ENCODE measurements at places on chromosomes 1 and 21.

DNA sequence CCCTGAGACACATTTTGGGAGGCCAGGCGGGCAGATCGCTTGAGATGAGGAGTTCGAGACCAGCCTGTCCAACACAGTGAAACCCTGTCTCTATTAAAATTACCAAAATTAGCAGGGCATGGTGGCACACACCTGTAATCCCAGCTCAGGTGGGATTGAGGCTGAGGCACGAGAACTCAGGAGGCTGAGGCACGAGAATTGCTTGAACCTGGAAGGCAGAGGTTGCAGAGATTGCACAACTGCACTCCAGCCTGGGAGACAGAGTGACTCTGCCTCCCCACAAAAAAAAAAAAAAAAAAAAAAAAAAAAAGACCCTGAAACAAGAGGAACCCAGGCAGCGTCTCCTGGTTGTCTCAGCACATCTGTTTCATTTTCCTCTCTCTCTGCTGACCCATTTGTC lies 24.2 kb downstream of the PGM1 start:
- DNase-seq: no peak

DNA sequence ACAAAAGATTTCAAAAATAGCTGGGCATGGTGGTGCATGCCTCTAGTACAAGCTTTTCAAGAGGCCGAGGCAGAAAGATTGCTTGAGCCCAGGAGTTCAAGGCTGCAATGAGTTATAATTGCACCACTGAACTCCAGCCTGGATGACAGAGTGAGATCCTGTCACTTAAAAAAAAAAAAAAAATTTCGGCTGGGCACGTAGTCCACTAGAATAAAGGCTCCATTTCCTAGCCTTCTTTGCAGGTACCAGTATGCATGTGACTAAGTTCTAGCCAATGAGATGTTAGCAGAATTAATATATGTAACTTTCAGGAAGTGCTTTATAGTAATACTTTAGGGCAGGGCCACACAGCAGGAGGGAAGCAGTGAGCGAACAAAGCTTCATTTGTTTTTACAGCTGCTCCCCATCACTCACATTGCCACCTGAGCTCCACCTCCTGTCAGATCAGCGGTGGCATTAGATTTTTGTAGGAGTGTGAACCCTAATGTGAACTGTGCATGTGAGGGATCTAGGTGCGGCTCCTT lies 28.8 kb upstream of the SYDE2 start:
- DNase-seq: no peak

- peak; percentile 72 for DNase-seq
Observed at GRCh38 chr1:16960560-16961296, 19.7 kb downstream of the MFAP2 start.

GRCh38 chr1:204286831-204287421 lies 72.8 kb downstream of the PLEKHA6 start:
- DNase-seq: no peak

GRCh38 chr1:164589961-164590507 lies 31.1 kb downstream of the PBX1 start:
- no peak for DNase-seq

GRCh38 chr1:153967107-153967999 lies at the start of gene CREB3L4:
CREB3L4 (plus strand) TSS chr1:153967902; CDS start chr1:153968526, 624 bp downstream.
- peak; percentile 98 for DNase-seq

DNA sequence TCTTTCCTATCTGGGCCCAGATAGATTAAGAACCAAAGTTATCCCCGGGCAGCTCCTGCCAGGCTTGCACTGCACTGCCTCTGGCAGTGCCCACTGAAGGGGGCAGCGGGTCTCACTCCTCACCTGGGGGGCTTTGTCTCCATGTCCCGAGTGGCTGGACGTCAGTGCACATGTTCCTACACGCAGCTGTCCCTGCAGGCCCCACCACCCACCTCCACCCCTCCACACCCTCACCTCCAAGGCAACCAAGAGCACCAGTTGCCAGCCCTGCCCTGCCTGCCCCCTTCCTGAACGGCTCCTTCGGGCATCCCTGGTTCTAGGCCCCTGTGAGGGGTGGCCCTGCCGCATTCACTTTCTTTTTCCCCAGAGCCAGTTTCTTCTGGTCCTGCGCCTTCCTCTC lies 147.2 kb downstream of the PEX14 start:
- no peak for DNase-seq

DNA sequence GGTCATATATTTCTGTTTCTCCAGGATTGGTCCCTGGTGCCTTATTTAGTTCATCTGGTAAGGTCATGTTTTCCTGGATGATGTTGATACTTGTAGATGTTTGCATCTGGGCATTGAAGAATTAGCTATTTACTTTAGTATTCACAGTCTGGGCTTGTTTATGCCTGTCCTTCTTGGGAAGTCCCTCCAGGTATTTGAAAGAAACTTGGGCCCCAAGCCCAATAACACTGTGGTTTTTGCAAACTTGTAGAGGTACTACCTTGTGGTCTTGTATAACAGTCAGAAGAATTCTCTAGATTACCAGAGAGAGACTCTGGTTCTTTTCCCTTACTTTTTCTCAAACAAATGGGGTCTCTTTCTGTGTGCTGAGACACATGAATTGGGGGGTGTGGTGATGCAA lies 251.4 kb upstream of the B3GALT2 start:
- DNase-seq: no peak

DNA sequence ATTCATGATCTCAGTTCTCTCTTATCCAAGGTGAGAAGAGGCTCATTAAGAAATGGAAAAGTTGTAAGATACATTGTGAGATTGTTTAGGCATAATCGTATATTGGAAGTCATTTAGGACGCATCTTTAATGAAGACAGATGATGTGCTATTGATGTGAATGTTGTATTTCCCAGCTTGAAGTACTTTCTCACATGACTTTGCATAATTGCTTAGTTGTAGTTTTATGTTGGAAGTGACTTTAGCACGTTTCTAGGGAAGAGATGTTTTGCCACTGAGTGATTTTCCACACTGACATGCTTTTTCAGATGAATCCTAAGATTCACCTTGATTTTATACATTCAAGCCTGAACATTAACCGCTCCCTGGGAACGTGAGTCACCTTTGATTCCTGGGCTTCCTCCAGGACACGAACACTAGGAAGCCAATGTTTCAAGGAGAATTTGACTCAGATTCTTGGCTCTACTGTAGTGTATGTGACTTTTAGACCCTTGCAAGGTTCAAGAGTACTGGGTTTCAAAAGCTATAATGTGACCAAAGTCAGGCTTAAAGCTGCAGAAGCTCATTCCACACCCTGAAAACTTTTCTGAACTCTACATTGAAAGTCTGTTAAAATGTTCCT lies 27.9 kb downstream of the ANGEL2 start:
- peak; percentile 29 for DNase-seq

- DNase-seq: no peak
Observed at GRCh38 chr1:204813522-204813921, 57.1 kb upstream of the NFASC start.

DNA sequence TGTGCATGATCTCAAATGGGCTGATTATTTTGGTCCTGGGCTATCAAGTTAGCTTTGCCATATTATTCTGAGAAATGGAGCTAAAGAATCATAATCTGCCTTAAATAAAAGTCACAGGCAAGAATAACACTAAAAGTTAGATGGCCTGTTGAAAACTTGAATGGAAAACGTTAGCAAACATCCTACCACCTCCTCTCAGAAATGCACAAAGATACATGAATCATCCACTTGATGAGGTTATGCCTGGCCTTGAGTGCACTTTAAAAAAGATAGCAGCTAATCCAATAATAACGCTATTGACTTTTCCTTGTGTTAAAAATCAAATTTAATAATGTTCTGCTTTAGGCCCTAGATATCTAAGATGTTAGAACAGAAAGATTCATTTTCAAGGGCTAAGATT lies 108.0 kb downstream of the KCNJ6 start:
- no peak for DNase-seq

- DNase-seq: no peak
Observed at GRCh38 chr21:45889256-45889655, 92.3 kb upstream of the COL6A1 start.

- DNase-seq: no peak
Observed at GRCh38 chr1:204623894-204624361, 61.6 kb downstream of the LRRN2 start.

- peak; percentile 17 for DNase-seq
Observed at GRCh38 chr1:62530516-62531154, 66.7 kb upstream of the ANGPTL3 start.

GRCh38 chr21:38013741-38014140 lies 97.5 kb upstream of the KCNJ6 start:
- no peak for DNase-seq

DNA sequence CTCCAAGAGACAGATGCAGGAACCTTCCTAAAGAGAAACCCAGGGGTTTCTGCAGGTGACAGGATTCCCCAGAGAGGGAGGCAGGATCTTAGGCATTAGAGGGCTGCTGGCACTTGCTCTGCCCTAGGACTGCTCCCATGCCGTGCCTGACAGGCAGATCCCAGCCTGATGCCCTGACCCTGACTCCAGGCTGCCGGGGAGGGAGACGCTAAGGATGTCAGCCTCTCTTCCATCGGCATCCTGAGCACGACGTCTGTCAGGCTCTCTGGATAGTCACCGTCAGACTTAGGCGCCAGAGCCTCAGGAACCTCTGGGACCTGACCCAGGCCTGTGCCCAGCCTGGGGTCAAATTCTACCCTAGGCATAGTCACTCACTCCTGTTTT lies 157.1 kb downstream of the NPHP4 start:
- no peak for DNase-seq

- no peak for DNase-seq
Observed at GRCh38 chr1:21913258-21913657, 23.9 kb downstream of the HSPG2 start.

DNA sequence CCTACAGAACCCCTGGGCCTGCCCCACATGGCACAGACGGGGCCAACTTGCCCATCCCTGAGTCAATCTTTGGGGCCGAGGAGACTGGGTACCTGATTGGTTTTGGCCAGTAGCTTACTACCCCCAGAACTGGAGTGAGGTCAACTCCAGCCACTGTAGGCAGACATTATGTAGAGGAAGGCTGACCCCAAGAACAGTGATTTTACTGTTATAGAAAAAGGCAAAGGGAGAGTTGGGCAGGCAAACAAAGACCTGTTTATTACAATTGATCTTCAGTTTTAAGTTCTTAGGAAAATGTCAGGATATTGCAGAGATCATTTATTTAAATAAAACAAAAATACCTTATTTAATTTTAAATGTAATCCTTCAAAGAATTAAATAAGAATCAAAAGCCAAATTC lies 653.8 kb downstream of the NPHP4 start:
- DNase-seq: no peak

GRCh38 chr1:55055084-55055882 lies 15.9 kb downstream of the PCSK9 start:
- DNase-seq: no peak

DNA sequence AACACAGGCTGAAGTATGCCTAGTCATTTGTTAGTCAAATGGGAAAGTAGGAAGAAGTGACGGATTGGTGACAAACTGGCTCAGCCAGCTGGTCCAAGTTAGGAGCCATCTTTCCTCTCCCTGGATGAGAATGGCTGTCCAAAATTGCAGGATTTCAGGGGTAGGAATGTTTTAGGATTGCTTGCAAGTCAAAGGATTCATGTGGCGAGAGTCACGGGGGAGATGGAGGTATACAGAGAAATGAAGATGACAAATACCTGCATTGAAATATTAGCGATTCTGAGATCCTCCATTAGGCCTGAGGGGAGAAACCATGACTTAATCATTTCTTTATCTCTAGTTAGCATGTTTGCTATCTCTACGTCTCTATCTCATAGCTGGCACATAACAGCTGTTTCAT lies 41.8 kb upstream of the PIGC start:
- DNase-seq: no peak

GRCh38 chr21:34946385-34946840 lies 102.7 kb downstream of the RUNX1 start:
- DNase-seq: no peak

GRCh38 chr1:227314014-227314848 lies 4.1 kb downstream of the CDC42BPA start:
- DNase-seq: no peak

All from fibroblast of skin of right quadriceps (primary cell).